Diencephalon (tissue), 1 donor: ENCODE measurements at places on chromosomes 3 and 15. TPM values are rescaled to one million over a fixed set of nuclear protein-coding genes. Genes with fewer than 3 reads are reported as not detected.

GRAMD1C gene
- total RNA-seq: 10.8 TPM

PCSK6 gene
- total RNA-seq: 17.8 TPM

TEX9 gene
- total RNA-seq: 61.6 TPM

AGBL1 gene
- total RNA-seq: 3.0 TPM

WDR49 gene
- total RNA-seq: 34.6 TPM

KCNMB2 gene
- 42.4 TPM for total RNA-seq

ALDH1A2 gene
- total RNA-seq: 7.4 TPM

AP3B2 gene
- 65.0 TPM for total RNA-seq

RHCG gene
- 1.8 TPM for total RNA-seq

HRH1 gene
- total RNA-seq: 7.8 TPM

GALK2 gene
- total RNA-seq: 39.4 TPM

CA12 gene
- 13.8 TPM for total RNA-seq

TLR9 gene
- under 0.01 TPM for total RNA-seq

CEP97 gene
- 61.4 TPM for total RNA-seq
